Stimulated activated CD8-positive, alpha-beta memory T cell treated with anti-CD3 and anti-CD28 coated beads, Interleukin-2, amount 100 ng/mL, for 1 hour (primary cell): ENCODE measurements at places on chromosomes 6 and 20.

DNA sequence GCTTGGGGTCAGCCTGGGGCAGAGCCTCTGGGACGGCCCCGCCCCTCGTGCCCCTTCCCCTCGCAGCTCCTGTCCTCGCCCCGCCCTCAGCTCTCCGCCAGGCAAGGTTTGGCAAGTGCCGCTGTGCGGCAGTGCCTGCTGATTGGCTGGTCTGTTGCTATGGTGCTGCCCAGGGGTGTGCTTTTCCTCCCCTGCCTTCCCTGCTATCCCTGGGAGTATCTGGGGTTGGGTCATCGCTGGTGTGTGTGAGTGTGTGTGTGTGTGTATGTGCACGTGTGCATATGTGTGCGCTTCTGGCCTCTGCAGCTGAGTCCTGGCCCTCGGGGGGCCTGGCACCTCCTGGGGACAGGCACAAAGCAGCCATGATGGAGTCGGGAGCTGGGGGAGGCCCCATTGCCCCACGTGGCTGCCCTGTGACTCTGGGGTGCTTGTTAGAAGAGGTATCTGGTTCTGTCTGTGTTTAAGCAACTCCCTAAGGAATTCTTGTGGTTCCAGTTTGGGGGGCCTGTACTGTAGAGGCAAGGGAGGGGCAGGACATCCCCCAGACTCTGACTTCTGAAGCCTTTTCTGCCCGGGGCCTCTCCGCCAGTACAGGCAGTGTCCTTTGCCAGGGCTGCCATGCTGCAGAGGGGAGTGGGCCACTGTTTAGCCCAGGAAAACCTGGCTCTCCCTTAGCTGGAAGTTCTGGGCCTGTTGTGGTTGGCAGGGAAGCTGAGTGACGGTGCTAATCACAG lies 6.9 kb downstream of the RTEL1 start:
- DNase-seq: no peak

- no peak for DNase-seq
Measured at GRCh38 chr6:29590218-29590808, 5.4 kb downstream of the OR2H2 start.

DNA sequence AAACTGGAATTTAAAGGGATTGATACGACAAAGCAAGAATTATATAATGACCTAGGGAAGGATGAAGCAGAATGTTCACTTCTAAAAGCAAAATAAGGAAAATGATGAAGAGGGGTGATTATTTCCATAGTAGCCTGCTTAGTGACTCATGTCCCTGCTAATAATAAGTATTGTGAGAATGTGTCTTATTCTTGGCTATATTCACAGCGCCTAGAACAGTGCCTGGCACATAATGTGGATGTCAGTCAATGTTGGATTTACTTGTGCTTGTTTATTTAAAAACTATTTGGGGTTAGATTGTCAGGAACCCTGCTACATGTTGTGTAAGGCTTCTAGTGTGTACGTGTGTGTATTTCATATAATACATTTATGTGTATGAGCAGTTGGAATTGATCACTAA lies 85.1 kb downstream of the ZFAND3 start:
- no peak for DNase-seq

GRCh38 chr20:62313460-62314338 lies 10.9 kb downstream of the ADRM1 start:
- no peak for DNase-seq

GRCh38 chr20:5650280-5650691 lies 99.9 kb upstream of the SHLD1 start:
- no peak for DNase-seq

DNA sequence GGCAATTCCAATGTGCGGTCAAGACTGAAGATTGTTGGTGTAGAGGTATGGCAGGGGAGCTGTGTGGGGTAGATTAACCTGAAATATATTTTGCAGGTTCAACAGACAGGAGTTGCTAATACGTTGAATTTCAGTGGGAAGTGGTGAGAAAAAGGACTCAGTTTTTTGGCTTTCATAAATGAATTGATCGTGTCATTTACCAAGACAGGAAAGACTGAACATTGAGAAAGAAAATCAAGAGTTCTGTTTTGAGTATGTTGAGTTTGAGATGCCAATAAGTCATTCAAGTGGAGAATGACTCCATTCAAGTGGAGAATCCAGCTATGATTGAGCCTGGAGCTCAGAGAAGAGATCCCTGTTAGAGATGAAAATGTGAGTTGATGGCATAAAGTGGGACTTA lies 31.1 kb downstream of the NFYA start:
- no peak for DNase-seq
